ENCODE measurements at places on chromosomes 6 and 20. TPM values are rescaled to one million over a fixed set of nuclear protein-coding genes. Genes with fewer than 3 reads are reported as not detected.

OR2H1 gene
- not detected for polyA plus RNA-seq

MAP7 gene
- polyA plus RNA-seq: 33.5 TPM

DNA sequence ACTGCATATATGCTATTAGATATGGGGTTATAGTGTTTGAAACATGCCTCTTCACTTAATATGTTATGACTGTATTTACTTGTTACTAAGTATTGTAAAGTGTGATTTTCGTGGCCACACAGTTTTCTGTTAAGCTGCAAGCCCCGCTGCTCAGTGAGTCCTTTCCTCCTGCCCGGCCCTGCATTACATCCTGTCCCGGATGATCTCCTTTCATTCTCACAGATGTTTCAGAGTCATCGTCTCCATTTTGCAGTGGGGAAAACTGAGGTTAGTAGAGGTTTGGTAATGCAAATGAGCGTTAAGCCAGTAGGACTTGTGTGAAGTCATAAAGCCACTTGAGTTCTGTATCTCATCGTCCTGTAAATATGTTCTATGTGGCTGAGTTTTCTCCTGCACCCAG lies 155.5 kb downstream of the CFAP61 start:
- H3K36me3 ChIP-seq: no peaks in the 10 kb centered on the region
- DNase-seq: no peak
- H3K4me3 ChIP-seq: no peak overlapping the region
- H3K27ac ChIP-seq: no peak overlapping the region
- H3K27me3 ChIP-seq: no peaks in the 10 kb centered on the region

DNA sequence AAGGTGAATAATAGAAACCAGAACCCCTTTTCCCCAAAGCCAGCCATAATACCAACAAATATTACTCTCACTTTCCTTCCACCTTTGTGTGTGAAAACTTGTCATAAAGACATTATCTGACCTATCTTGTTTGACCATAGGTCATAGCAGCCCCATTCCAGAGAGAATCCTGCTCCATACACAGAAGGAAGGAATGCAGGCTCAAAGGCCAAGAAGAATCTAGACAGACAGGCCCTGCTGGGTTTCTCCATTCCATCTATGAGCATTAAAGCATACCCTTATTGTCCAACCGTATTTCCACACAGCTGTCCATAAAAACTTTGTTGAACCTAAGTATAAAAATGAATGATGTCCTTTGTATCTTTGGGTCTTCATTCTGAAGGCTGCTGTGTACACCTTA lies 40.7 kb upstream of the KCNK5 start:
- no peaks in the 10 kb centered on the region for H3K4me1 ChIP-seq
- no peak overlapping the region for H3K4me3 ChIP-seq
- no peaks in the 10 kb centered on the region for H3K27me3 ChIP-seq
- no peak for DNase-seq
- no peak overlapping the region for H3K27ac ChIP-seq

DNA sequence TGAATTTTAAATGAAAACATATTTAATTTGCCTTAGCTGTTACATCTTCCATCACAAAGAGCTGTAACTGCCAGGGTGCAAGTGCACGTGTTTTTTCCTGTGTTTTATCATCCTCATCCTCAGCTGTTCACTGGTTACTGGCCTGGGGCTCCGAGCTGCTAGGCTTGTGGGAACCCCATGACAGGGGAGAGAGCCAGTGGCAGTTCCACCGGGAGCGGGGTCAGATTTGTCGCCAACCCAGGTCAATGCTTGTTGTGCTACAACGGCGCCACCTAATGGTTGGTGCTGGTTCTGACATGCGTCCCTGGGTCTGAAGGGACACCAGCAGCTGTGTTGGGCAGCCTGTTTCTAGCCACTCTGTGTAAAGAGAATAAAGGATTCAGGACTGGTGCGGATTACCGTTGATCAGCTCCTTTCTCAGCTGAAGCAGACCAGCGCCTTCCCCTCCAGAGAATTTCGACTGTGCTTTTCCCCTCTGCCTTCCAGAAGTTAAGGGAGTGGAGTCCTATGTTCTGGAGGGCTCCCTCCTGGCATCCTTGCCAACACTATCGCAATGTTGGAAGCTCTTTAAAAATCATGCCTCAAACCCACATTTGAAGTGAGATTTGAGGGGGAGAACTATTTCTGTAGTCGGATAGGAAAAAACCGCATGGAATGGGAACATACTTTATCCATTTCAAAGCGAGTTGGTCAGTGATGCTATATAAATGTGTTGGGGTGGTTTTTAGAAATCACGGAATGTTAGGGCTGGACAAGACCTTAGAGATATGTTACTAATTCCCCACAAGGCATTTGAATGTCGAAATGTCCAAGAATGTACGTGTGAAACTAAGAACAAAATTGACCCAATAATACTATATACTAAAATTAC lies 32.1 kb downstream of the SUMO4 start:
- H3K27ac ChIP-seq: no peak overlapping the region
- peak overlapping the region; percentile 10 for H3K4me3 ChIP-seq
- no peaks in the 10 kb centered on the region for H3K36me3 ChIP-seq
- no peaks in the 10 kb centered on the region for H3K27me3 ChIP-seq

DNA sequence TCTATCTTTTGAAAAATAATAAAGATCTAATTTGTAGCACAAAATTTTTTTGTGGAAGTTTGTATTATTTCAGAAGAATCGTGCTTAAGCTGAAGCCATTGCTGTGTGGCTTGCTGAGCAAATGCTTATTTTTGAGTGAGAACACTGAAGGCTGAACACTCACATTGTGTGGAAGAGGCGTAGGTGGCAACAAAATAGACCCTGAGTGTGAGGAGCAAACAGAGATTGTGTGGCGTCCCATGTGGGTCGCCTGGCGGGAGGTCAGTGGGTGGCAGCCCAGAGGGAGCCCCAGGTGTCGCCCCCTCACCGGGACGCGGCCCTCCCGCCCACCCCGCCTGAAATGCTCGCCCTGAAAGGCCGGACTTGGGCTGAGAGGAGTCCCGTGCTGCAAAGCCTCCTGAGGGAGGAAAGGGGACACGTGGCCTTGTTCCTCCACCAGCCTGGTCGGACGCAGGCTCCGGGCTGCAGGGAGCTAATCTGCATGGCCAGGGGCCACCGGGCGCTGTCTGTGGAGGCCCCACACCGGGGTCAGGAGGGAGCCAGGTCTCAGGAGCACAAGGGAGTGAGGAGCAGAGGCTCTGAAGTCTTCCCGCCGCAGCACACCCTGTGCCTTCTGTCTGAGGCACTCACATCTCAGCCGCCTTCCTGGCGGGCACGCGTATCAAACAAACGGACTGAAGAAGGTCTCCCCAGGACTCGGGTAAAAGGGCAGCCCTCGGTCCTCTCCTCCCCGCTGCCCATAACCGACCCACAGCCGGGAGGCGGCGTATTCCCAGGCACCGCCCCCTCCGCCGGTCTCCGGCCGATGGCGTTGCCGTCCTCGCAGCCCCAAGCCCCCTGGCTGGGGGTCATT lies 15.9 kb downstream of the DDO start:
- no peak overlapping the region for H3K27ac ChIP-seq
- H3K4me1 ChIP-seq: peaks cover 5% of the 10 kb centered on the region
- no peaks in the 10 kb centered on the region for H3K36me3 ChIP-seq
- H3K27me3 ChIP-seq: no peaks in the 10 kb centered on the region
- peak; percentile 68 for DNase-seq

DNA sequence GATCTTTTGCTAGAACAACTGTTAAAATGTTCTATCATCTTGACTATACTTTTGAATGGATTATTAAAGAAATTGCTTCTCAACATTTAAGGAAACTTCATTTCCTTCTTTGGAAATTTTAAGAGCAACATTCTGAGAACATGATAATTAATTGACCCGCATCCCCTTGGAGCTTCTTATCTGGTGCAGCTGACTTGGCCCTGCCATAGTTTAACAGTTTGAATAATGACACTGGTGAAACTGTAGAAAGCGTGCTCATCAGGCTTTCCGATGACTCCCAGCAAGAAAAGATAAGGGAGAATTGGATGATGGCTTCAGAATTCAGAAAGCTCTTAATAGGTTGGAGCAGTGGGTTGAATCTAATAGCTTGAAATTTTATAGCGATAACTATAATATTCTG lies 38.1 kb downstream of the SNX9 start:
- H3K4me3 ChIP-seq: no peak overlapping the region
- DNase-seq: no peak
- H3K4me1 ChIP-seq: no peaks in the 10 kb centered on the region
- H3K27ac ChIP-seq: no peak overlapping the region
- no peaks in the 10 kb centered on the region for H3K36me3 ChIP-seq
